Right forelimb (tissue), 1 donor: ENCODE measurements at places on chromosomes 6 and 20.
A peak's percentile ranks its signal among the peaks of the same experiment; 100 is the strongest.

GRCh38 chr6:40394381-40394780 lies 192.8 kb downstream of the LRFN2 start:
- no peak for DNase-seq

- no peak for DNase-seq
Measured at GRCh38 chr6:135434991-135435390, 62.5 kb downstream of the AHI1 start.

GRCh38 chr6:101614774-101615173 lies 221.3 kb downstream of the GRIK2 start:
- DNase-seq: no peak

- peak; percentile 60 for DNase-seq
Measured at GRCh38 chr6:138403324-138403800, 661 bp upstream of the HEBP2 start.

DNA sequence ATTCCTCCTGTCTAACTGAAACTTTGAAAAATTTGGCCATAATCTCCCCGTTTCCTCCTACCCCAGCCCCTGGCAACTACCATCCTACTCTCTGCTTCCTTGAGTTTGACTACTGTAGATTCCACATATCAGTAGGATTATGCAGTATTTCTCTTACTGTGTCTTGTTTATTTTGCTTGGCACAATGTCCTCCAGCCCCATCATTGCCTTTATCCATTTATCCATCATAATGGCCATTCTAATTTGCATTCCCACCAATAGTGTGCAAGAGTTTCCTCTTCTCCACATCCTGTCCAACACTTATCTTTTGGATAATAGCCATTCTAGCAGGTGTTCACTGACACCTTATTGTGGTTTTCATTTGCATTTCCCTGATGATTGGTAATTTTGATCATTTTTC lies 202.3 kb downstream of the THBS2 start:
- DNase-seq: no peak

GRCh38 chr6:159961528-159961927 lies 7.4 kb upstream of the IGF2R start:
- no peak for DNase-seq

GRCh38 chr6:28615955-28616747 lies 90.5 kb downstream of the GPX5 start:
- no peak for DNase-seq

DNA sequence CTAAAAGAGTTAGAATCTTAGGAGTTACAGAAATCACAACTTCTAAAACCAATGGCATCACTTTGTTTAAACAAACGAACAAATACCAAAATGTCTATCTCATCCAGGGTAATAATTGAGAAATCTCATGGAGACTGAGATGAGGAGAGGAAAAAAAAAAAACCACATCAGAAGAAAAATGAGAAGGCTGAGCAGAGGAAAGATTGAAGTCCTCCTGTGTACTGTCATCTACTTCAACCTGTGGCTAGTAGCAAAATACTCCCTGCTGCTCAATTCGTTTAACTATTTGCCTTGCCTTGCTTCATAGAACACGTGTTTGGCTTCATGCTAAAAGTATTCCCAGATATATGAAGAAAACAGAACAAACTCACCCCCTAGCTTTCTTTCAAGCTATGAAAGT lies 143.7 kb downstream of the PDE10A start:
- DNase-seq: no peak

GRCh38 chr6:164121527-164121926 lies 707.0 kb downstream of the QKI start:
- DNase-seq: no peak

DNA sequence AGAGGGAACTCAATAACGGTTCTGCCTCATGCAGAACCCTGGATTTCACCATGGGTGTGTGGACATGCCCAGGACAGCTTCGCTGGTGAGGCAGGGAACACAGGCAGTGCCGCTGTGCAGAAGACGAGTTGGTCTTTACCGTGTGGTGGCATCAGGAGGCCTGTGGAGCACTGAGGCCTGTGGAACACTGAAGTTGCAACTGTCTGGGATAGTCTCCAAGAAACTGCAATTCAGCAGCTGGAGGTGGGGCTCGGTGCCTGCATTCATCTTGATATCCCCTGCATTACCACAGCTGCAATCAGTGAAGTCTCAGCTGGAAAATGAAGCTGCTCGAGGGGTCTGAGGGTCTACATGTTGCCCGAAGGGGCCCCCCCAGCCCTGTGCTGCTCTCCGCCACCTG lies 202.4 kb upstream of the CDH4 start:
- DNase-seq: no peak

DNA sequence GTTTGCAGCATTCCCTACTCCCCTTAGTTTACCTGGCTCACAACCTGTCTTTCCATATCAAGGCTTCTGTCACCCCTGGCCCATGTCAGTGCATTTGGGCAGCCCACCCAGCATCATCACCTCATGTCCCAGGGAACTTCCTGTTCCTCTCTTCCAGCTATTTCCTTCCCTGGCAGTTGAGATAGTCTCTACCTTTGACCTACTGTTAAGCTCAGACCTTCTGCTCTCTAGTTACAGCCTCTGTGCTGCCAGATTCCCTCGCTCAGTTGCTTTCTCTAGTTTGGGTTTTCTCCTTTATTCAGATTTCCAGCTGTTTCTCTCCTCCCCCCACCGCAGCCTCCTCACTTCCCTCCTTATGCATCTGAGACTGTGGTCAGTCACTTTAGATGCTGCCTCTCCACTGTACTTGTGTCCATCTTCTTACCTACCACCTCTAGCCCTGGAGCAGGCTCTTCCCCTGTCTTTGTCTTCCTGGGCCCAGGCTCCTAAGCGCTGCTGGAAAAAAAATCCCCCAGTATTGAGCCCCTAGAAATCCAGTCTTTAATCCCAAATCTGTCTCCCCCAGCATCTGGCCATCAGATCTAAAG lies 16.3 kb downstream of the PTPN1 start:
- DNase-seq: no peak

DNA sequence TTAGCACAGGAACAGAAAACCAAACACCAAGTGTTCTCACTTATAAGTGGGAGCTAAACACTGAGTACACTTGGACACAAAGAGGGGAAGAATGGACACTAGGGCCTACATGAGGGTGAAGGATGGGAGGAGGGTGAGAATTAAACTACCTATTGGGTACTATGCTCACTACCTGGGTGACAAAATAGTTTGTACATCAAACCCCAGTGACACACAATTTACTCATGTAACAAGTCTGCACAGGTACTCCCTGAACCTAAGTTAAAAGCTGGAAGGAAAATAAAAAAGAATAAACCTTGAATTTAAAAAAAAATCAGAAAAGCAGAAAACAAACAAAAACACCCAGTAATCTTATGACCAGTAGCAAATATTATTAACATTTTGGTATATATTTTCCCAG lies 188.6 kb downstream of the TFAP2B start:
- no peak for DNase-seq

GRCh38 chr20:64150756-64151632 lies 13.3 kb upstream of the MYT1 start:
- no peak for DNase-seq

DNA sequence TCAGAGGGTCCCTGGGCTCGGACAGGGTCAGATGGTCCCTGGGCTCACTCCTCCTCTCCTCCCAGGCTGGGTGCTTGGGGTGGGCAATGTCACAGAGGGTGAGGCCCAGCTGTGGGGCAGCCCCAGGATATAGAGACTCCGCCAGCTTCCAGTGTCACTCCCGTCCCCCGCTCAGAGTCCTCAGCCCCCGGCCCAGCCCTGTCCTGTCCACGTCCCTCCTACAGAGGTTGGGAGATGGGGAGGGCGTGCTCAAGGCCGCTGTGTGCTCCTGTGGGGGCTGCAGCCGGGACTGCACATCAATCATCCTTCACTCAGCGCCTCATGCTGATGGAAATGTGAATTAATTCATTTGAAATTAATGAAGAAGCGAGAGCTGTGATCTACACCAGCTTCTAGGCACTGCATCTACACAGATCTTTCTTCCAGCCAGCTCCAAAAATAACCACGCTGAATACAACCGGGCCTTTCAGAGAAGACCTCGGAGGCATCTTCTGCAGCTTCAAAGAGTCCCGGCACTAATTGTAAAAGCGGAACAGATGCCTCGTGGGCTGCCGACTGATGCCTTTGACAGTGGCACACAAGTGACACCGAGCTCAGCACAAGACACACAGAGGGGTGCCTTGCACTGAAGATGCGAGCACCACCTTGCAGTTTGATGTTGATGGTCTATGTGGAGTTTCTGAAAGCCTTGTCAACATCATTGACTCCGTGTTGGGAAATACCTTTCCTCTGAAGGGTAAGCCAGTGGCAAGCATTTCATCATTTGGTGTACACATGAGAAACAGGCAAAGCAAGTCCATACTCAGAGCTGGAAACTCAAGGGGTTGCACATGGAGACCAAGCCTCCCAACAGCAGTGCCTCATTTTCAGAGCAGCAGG lies 39.3 kb downstream of the DACT2 start:
- no peak for DNase-seq

DNA sequence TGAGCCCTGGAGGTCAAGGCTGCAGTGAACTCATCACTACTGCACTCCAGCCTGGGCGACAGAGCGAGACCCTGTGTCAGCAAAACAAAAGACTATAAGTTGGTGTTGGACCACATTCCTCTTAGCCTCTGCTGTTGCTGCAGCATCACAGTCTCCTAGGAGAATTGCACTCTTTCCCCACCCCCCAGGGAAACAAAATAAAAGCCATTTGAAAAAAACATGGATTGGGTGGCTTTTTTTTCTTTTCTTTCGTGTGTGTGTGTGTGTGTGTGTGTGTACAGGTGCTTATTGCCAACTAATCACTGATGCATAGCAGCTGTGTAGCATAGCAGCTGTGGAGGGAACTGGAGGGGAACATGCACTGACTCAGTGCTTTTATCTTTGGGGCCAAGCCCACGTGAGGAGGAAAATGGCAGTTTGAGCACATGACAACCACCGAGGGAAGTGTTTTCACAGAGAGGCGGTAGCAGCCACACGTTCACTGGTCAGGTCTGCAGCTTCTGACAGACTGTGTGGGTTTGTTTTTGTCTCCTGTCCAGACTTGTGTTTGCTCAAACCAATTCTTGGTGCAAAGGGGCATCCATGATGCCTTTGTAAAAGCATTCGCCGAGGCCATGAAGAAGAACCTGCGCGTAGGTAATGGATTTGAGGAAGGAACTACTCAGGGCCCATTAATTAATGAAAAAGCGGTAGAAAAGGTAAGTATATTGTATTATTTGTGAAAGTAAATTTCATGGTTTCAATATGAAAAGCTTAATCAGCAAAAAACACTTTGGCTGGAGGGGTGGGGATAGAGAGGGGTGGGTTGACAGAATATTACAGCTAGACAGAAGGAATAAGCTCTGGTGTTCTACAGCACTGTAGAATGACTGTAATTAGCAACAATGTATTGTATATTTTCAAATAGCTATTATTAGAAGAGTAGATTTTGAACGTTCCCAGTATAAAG lies 27.7 kb downstream of the ALDH5A1 start:
- DNase-seq: no peak

GRCh38 chr6:143766185-143766553 lies 77.0 kb upstream of the LTV1 start:
- DNase-seq: no peak

GRCh38 chr6:133503336-133503729 lies 262.2 kb downstream of the EYA4 start:
- no peak for DNase-seq

GRCh38 chr6:143396497-143397226 lies 53.8 kb downstream of the ADAT2 start:
- DNase-seq: no peak

DNA sequence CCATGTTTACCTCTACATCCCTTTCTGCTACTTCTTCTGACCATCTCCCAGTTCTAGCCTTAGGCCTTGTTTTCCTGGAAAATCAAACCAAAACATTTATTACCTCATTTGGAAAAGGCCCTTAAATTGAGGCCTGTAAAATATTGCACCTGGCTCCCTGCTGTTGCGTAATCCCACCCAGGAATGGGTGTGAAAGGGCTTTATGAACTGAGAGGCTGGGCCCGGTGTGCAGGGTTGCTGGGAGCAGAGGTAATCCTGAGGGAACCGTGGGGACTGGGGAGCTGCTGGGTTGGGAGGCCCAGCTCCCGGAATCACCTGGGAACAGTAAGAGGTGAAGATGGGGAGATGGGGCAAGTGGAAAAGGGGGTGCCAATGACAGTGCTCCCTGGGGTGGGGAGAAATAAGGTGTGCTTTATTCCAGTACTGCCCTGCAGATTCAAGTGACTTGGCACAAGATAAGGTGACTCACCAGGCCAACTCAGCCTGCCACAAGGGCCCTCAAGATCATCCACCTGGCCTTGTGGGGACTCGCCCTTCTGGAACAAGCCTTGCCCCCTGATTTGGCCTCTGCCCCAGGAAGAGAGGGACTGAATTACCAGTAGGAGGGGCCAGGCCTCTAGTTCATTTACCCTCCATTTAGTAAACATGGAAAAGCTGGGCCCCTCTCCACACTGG lies 44.2 kb downstream of the KCNK5 start:
- DNase-seq: no peak

GRCh38 chr6:113411011-113411410 lies 446.1 kb upstream of the MARCKS start:
- DNase-seq: no peak

DNA sequence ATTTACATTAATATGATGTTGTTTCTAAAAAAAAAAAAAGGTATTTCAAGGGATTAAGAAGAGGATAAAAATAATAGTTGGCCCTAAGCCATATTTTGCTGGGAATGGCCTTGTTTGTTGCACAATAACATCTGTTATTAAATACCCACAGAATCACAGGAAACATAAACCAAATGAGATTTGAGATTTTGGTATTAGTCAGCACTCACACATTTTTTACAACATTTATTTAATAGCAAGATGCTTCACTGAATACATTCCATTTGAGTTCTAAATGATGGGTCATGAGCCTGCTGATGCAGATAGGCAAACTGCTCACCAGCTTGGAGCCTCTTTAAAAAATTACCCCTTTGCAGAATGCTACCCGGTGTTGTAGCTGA lies 92.9 kb upstream of the ENPP5 start:
- no peak for DNase-seq

DNA sequence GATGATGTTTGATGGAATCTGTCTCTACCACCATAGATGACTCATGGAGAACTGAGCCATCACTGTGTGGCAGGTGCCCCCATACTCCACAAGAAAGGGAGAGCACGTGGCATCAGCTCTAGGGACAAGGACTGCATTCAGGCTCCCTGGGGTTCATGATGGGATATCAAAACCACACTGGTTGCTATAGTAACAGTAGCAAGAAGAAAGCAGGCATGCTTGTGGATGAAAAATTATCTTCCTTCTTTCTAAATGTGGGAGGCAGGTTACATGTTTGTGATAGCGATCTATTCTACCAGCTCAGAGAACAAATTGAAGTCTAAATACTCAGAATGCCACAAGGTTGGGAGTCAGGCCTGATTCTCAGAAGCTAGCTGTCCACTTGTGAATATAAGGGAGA lies 224.2 kb downstream of the ARHGAP18 start:
- no peak for DNase-seq

GRCh38 chr6:36269834-36270705 lies at the start of gene PNPLA1:
Gene PNPLA1, plus strand, starts transcription at chr6:36270060. Its CDS starts 400 bp downstream, at chr6:36270460.
- DNase-seq: no peak

- DNase-seq: no peak
Measured at GRCh38 chr6:143402721-143403336, 47.7 kb downstream of the ADAT2 start.
